ENCODE measurements at places on chromosomes 6 and 20.

GRCh38 chr6:29005183-29005885 lies at the start of gene ZNF311:
Gene ZNF311 (minus strand): TSS chr6:29005315. CDS start chr6:29003954, 1,361 bp downstream.
- peak; percentile 87 for DNase-seq

GRCh38 chr6:109783250-109783986 lies 92.3 kb downstream of the FIG4 start:
- DNase-seq, result peak; percentile 49

DNA sequence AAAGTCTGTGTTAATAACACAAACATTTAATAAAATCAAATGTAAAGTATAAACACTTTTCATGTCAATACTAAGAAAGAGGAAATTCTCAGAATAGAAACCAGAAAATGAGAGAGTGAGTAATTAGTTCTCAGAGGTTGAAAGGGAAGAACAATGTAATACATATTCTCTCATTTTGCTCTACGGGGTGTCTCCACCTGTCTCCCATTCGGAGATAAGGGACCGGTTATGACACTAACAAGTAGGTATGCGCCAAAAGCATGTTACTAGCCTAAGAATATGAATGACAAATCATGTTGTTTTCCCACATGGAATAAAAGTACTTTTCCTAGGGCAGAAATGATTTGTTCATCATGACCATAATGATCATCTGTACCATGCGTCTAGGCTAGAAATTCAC lies 35.6 kb upstream of the PRELID3B start:
- no peak for DNase-seq

- peak; percentile 49 for DNase-seq
These were observed 9.2 kb downstream of the TP53INP2 start for GRCh38 chr20:34713194-34713943.

- no peak for DNase-seq
These were observed 164.8 kb upstream of the DTNBP1 start for GRCh38 chr6:15827496-15828255.

GRCh38 chr20:20664795-20665589 lies 47.5 kb downstream of the RALGAPA2 start:
- DNase-seq, result peak; percentile 44

- DNase-seq, result no peak
These were observed 44.7 kb downstream of the VAPB start for GRCh38 chr20:58433759-58434158.

GRCh38 chr6:122645256-122645655 lies 35.1 kb downstream of the PKIB start:
- DNase-seq, result no peak

GRCh38 chr6:55841341-55841740 lies 34.0 kb downstream of the BMP5 start:
- no peak for DNase-seq

DNA sequence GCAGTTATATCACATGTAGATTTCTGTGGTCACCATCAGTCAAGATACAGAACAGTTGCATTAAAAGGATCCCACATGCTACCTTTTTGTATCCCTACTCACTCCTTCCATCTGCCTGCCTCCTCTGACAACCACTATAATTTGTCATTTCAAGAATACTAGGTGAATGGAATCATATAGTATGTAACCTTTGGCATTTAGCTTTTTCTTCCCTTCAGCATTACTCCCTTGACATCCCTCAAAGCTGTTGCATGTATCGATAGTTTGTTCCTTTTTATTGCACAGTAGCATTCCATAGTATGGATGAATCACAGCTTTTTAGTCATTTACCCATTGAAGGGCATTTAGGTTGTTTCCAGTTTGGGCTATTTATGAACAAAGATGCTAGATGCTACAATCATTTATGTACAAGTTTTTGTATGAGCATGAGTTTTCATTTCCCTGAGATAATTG lies 26.1 kb downstream of the NCOA7 start:
- no peak for DNase-seq

- no peak for DNase-seq
These were observed 186.1 kb downstream of the TASP1 start for GRCh38 chr20:13452470-13453124.

DNA sequence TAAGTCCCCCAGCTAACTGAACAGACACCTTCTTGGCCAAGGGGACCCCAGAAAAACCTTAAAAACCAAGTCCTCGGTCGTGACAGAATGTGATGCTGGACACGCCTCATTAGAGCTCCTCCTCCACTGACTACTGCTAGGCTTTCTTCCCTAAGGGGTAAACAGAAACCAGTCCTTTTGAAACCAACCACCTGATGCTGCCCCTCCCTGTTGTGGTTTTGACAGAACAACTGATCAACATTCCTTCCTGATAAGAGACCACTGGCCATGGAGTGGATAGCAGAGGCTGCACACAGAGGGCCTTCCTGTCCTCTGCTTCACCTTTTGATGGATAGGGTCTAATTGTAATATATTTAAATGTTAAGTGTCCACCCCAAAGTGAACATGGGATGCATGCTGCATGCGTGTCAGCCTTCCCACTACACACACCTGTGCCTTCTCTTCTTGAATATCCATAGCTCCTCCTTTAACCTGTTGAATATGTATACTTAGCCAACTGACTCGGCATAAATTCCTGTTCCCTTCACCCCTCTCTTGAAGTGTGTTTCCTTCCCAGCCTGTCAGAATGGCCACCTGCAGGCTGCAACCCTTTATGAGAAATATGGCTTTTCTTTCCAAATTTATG lies 27.9 kb upstream of the SLC2A12 start:
- no peak for DNase-seq

GRCh38 chr6:12039540-12040459 lies 27.7 kb downstream of the HIVEP1 start:
- DNase-seq, result no peak

GRCh38 chr6:26514984-26515383 lies 14.9 kb downstream of the BTN1A1 start:
- DNase-seq, result no peak

- DNase-seq, result no peak
These were observed 258.4 kb upstream of the JARID2 start for GRCh38 chr6:14987490-14987889.

DNA sequence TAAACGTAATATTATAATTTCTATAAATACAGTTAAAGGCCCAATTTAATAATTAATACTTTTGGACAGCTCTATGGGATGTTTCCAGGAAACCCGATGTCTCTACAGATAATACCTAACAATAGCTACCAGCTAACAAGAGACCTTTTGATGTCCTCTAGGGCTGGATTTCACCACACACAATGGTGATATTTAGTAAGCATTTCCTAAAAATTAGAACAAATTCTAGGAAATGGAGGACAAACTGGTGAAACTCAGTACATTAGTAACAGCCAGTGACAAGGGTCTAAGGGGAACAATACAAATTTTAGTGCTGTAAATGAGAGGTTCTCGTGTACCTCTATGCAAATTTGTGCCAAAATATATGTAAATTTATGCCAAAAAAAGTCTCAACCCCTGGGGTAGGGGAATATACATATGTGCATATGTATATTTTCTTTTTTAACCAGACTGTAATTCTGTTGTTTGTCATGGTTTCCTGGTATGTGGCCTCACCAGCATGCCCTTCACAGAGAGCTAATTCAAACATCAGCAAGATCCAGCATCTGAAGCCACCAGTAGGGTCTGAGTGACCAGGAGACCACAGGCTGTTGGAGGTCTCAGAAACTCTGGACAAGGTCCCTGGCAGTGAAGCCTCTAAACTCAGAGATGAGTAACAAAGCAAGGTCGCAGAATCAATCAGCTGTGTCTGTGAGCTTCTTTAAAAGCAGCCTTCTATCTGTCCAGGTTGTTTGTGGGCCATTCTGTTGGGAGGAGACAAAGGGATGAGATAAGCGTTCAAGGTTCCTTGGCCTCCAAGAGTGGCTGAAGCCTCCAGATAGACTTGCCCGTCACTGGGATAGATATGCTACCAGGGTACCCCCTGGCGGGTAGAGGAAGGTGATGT lies 235.1 kb upstream of the RREB1 start:
- no peak for DNase-seq

GRCh38 chr20:4673371-4674001 lies 48.2 kb upstream of the PRND start:
- no peak for DNase-seq

- peak; percentile 17 for DNase-seq
These were observed 301.9 kb upstream of the SGK1 start for GRCh38 chr6:134619789-134620188.

GRCh38 chr20:46582648-46583047 lies 32.2 kb upstream of the OCSTAMP start:
- DNase-seq, result no peak

DNA sequence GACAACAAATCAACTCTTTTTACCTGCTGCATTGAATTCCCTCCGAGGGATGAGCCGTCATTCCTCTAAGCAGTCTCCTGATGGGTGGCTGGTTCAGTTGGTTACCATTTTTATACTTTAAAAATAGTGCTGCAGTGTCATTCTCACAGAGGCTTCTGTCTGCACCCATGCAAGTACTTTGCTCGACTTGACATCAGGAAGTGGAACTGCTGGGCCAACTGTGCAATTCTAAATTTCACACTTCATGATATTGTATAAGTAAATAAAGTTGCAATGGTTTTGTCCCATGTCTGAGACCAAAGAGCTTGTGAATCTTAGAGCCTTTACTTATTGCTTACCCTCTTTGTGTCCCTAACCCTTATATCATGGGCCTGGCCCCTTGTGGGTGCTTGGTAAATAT lies 2.5 kb downstream of the BTN3A1 start:
- peak; percentile 28 for DNase-seq

- no peak for DNase-seq
These were observed 2.0 kb downstream of the PI3 start for GRCh38 chr20:45176526-45177267.

GRCh38 chr6:56259234-56260077 lies 12.1 kb upstream of the COL21A1 start:
- DNase-seq, result no peak

DNA sequence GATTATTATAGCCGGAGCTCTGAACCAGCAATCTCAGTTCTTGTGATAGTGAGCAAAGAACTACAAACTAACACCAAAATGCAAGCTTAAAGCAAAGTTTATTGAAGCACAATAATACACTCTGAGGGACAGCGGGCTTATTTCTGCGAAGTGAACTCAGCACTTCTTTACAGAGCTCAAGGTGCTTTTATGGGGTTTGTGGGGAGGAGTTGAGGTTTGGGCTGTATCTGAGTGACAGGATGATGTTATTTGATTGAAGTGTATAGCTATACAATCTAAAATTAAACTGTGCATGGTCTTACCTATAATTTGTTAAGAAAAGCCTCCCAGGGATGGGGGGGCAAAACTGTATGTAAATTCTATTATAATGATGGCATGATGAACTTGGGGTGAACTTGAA lies 1.0 kb upstream of the HFE start:
- DNase-seq, result no peak

DNA sequence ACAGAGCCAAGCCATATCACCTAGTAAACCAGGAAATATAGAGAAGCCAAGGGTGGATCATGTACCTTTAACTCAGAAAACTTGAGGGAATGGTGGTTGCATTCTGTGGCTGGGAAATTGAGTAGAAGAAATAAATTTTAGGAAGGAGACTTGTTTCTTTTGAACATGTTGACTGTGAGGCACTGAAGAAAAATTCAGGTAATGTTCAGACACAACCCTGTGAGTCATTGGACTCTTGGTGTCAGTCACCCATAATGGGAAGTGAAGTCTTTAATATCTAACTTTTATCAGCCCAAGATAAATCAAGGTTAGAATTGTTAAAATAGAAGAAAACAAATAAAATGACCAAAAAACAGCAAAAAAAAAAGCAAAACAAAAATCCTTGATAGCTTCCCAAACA lies 98.8 kb upstream of the GRIK2 start:
- no peak for DNase-seq

GRCh38 chr20:14313341-14314020 lies 23.9 kb downstream of the FLRT3 start:
- DNase-seq, result no peak

GRCh38 chr6:44353336-44353735 lies 10.9 kb downstream of the SPATS1 start:
- DNase-seq, result no peak

GRCh38 chr6:34094474-34095135 lies 51.3 kb downstream of the GRM4 start:
- DNase-seq, result no peak
